NCI-H1048 (cell line): ENCODE measurements at places on chromosomes 1 and 21.

DNA sequence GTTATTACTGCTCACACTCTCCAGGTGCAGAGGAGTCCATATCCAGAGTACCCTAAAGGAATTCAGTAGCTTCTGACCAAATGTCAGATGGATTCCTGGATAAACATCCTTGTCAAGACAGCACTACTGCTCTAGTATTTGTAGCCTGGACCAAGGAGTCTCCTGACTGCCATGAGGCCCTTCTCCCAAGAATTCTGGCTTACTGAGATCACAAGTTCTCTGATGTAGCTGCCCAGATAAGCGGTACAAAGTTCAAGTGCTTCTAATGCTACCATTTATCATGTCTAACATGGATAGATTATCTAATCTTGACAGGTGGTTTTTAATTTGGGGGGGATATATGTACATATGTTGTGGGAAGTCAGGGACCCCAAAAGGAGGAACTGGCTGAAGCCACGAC is 196.6 kb upstream of the HMCN1 start:
- no peak for DNase-seq

DNA sequence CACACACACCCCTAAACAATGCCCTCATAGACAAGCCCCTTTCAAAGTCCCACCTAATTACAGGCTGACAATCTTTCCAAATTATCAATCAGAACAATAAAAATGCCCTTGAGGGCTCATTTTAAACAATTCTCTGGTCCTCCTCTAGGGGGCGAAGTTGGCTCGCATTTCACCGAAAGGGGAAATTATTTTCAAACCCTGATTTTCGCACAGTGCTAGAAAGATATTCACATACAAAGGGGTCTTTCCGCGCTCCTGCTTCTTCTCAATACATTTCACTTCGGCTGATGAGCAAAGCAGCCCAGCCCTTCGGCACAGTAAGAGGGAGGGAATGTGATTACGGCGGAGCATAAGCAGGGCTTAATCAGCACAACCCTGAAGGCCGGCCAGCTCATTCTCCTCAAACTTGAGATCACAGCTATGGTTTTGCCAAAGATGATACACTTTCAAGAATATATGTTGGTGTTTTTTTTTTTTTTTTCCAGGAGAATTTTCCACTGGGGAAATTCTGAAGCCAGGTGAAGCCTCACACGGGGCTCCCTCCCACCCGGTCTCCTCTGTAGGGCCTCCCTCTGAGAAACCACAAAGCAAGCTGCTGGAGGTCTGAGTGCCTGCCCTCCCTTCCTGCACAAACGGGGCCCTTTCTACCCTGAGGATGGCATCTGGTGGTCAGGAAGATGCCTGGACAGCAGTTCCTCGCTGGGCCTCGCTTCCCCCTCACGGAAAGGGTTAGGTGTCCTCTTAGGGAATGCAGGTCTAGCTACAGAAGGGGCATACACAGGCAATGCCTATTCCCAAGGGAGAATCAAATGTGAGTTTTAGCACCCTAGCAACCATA is 66.9 kb downstream of the GNG12 start:
- DNase-seq: no peak

- no peak for DNase-seq
Observed at GRCh38 chr1:233737341-233737740, 123.4 kb downstream of the KCNK1 start.

- no peak for DNase-seq
Observed at GRCh38 chr1:20211511-20211931, 25.2 kb upstream of the PLA2G2C start.

GRCh38 chr1:22143065-22144033 is at the start of gene WNT4:
TSS of gene WNT4 (minus strand) at chr1:22143097. CDS start at chr1:22142922, 175 bp downstream.
- no peak for DNase-seq
